ENCODE measurements at places on chromosomes 5 and 9.

- no peak for DNase-seq
These were observed 49.8 kb upstream of the AFAP1L1 start for GRCh38 chr5:149221731-149222342.

DNA sequence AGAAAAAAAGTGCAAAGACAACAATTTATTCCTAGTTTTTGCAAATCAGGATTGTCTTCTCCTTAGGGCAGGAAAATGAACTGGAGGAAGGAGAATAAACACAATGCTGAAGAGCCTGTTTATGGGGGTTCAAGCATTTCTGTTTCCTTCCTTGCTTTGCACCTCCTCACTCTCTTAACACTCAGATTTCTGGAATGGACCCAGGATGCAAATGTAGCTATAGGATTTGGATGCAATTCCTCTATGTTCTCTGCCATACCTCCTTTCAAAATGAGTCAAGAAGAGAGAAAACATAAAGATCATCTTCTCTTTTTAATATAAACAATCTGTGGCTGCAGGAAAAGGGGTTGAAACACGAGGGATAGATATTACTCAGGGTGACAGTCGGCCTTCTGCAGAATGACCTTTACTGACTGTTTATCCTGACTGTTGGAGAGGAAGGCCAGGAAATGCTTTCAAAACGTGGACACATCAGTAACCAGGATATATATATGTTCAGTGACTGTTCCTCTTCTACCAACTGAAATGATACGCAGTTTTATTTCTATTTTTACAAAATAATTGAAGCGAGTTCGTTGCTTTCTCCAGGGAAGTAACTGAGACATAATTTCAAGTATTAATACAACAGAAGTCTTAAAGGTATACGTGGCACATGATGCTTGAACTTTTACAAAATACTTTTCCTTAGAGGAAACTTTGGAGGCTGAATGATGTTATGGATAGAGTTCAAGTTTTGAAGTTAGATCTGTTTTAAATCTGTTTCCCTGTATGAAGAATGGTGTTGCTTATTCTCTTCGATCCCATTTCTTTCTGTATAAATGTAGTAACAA is 44.4 kb downstream of the ACTBL2 start:
- DNase-seq = peak; percentile 77

DNA sequence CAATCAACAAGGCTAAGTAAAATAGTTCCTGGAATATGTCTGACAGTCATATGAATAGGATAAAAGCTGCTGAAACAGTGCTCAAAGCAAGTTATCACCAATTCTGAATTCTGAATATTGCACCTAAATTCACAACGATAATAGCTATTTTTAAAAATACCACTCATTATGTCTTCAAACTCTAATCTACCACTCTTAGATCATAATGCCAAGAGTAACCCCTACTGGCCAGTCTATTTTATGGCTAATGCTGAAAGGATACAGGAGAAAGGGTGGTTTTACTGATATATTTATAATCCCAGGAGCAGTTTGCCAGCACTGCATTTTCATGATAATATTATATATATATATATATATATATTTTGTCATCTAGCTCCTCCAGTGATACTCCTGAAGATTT is 232.8 kb downstream of the PDE4D start:
- DNase-seq = peak; percentile 28

DNA sequence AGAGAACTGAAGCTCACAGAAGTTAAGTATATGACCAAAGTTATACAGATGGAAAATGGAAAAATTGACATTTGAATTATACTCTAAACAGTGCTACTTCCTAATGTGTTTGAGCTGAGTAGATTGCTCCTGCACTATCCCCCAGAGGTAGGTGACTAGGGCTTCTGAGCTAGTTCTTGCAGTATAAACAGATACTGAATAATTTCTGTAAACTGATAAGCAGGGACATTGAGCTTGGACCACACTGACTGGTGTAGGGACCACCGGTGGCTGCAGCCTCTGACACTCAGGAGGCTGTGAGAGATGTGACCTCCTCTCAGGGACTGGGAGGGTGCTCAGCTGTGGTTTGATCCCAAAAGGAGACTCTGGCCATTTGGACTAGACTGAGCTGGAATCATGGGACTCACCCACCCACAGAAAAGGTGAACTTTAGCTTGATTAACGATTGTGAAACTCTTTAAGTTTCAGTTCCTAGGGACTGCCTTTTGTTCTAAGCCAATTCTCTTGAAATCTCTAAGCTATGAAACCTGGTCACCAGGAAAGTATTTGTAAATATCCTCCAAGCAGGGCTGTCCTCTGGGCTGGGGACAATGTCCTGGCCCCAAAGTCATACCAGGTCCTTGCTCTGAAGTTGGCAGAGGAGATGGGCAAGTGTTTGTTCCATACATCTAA is 291.5 kb downstream of the SEC61B start:
- no peak for DNase-seq

Data from fibroblast of skin of right biceps (primary cell).